ENCODE measurements at places on chromosomes 16 and 17.
A peak's percentile ranks its signal among the peaks of the same experiment; 100 is the strongest.

- DNase-seq = no peak
These were observed 30.0 kb downstream of the AXIN2 start for GRCh38 chr17:65531256-65532100.

- DNase-seq = no peak
These were observed 1.7 kb downstream of the MLST8 start for GRCh38 chr16:2206780-2207433.

DNA sequence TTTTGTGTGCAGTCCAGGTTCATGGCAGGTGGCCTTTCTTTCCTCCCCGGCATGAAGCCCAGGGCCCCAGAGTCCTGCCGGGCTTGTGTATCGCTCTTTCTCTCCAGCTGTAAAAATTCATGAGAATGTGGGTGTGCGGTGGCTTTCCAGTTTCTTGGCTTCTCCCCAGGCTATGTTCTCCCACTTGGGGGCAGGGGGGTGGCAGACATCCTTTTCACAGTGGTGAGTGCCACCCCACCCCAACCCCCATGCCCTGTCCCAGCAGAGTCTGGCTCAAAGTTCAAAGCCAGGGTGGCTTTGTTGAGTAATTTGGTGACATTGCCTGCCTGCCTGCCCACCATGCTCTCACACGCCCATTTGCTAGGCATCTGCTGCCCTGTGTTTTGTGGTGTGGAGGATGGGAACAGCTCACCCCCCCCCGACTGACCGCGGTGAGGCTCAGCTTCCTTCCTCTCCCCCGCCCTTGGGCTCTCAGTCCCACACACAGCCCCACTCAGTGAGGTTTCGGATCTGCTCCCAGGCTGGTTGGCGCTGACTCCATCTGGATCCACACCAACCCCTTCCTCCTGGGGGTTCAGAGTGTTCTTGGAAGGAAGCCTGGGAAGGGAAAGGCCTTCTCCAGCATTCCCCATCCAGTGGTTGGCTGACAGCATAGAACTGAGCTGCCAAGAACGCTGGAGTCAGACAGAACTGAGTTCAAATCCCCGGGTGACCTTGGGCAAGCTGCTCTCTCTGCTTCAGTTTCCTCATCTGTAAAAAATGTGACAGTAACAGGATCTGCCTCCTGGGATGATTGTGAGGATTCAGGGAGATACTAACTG, 36.0 kb downstream of the CHD9 start:
- DNase-seq = no peak

DNA sequence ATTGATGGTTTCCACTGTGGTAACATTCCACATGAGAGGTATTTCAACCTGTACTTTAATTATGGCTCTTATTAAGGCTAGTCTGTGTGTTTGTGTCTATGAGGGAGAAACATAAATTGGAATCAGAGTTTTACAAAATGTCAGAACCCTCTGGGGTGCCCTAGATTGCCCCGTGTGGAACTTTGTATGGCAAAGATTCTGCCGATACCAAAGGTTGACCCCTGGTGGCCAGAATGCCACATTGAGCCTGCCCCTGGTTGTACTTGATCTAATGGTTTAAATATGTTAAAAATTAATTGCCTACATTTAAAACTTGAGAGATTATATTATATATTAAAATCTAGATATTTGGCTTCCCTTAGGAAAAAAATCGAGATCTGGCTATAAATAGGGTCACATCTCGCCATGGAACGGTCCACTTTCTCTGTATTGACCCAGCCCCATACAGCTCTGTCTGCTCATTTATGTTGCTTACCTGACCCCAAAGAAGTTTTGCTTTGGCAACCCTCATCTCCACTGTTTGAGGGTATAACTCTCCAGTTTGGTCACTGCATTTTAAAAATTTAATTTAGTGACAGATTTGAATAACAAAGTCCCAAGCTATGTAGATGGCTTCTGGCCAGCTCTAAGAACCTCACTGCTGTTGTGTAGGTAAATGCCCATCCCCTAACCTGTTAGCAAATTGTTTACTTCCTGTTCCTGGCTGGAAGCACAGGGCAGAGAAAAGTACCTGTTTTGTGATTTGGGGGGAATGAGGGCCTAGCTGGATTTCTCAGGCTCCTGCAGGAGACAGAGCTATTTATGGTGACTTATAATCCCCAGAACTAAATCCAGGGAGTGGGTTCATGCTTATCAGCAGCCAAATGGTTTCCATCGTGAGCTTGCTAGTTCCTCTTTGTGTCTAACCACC, 95.0 kb downstream of the PLCG2 start:
- no peak for DNase-seq

- no peak for DNase-seq
These were observed 26.3 kb downstream of the AKAP1 start for GRCh38 chr17:57111386-57111785.

- DNase-seq = no peak
These were observed 840 bp upstream of the CD300LB start for GRCh38 chr17:74532115-74532514.

- no peak for DNase-seq
These were observed 260.3 kb downstream of the FTO start for GRCh38 chr16:53964145-53964790.

DNA sequence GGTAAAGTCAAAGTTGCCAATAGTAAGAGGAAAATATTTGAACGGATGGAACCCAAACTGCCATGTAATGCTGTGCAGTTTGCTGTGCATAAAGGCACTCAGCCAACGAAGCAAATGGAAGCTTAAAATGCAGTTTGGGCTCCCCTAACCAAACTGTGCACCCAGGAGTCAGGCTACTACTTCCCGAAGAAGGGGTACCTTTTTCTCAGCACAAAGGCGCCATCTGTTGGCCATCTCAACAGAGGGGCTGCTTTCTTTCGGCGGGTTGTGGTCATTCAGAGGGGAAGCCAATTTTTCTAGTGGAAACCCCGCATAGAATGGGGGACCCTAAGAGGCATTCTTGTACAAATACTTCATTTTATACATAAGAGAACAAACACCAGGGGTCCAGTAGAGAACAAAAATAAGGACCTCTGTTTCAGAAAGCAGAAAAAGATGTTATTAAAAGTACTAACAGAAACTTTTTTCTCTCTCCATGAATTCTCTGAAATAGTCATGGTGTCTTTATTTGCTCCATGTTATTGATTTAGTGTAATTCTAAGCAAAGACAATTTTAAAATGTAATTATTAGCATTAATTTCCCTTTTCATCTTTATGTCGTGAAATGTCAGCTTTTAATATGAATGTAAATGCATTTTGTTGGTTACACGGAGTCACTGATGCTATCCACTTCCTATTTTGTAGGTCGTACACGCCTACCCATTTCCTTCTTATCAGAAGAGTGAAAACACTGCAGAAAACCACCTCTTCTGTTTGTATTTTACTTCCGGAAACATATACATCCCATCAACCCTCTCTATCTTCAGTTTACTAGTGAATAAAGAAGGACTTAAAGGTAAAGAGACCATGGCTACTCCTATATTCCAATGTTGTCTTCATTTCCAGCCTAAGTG, 453.3 kb downstream of the KCNJ2 start:
- DNase-seq = no peak

DNA sequence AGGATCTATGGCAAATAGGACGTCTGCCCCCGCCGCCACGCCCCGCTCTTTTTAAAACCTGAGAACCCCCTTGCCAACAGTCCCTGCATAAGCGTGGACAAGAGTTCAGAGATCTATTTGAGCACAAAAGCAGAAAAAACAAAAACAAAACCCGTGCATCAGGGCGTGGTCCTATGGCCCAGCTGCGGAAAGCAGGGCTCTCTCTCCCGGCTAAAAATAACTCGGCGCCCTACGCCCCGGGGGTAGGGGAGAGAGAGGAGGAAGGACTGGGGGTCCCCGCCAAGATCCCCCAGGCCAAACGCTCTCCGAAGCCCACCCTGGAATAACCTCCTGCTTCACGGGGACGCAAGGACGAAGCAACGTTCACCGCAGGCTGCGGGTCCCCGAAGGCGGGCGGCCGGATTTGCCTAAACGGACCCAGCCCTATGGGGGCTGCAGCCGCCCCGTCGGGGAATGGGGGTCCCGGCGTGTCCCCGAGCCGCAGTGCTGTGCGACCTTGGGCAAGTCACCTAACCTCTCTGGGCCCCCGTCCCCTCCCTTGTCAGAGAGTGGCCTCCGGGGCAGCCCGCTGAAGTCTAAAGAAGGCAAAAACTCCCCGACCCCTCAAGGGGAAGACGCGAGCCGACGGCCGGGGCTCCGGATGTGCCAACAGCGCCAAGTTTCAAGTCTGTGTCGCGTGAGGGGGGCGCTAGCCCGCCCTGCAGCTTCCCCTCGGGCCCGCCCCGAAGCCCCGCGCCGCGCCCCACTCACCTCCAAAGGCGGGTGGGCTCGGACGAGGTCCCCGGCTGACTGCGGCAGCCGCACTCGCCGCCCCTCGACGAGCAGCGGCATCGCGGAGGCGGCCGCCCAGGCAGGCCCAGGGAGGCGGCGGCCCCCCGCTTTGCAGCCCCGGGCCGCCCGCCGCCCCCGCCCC, 477 bp downstream of the NTAN1 start:
- DNase-seq = peak; percentile 63

- DNase-seq = no peak
These were observed 3.8 kb downstream of the WFDC1 start for GRCh38 chr16:84298376-84298899.

DNA sequence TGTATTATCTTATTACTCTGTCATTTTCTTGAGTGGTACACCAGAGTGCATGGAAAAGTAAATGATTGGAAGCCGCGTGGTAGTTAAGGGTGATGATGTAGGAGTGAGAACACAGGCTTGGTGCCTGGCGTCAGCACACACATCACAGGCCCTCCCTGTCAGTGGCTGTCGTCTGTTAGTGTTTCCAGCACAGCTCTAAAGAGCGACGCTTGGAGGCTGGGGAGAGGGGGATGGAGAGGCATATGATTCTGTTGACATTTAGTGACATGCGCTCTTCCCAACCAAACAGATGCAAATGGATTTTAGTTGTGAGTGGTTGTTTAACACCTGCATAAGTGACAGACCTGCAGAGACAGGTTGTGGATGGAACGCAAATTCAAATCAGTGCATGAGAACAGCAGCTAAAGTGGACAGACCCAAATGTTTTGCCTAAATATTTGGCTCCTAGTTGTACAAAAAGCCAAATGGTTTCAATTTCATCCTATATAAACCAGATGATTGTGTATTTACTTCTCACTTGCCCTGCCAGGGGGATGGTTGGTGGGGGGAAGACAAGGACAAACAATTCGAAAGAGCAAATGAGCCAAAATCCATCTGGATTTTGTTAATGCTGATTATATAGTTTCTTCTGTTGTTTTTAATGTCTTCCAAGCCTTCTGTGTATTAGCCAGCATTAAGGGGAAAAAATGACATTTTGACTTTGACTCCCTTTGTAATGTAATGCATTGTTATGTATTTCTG, 222.3 kb downstream of the WWOX start:
- DNase-seq = no peak

DNA sequence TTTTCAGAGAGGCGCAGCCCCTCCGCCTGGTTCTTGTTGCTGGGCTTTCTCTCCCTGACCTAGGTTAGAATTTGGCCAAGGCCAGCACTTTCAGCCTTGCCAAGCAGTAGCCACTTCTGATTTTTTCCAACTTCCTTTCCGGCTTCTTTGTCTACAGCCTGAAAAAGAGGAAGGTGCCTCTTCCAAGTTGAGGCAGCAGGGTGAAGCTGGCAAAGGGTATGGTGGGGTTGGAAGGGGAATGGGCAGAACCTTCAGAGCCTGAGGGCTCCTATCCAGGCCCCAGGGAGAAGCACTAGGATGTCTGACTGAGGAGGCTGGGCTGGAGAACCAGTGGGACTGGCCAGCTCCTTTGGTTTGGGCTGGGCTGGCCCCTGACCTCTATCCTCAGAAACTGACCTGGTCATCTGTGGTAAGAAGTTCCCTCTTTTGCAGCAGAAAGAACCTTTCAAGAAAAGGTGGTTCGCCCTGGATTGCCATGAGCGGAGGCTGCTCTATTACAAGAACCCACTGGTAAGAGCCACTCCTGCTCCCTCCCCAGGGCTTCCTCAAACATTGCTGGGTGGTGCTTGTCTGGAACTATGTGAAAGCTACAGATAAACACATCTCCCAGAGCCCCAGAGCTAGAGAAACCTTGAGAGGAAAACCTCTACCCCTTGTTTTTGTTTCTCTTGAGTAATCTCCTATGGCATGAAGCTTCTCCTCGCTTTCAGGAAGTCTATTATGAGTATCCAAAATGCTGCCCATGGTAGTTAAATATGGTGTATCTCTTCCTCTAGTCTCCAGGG, 16.6 kb upstream of the RNF135 start:
- no peak for DNase-seq

DNA sequence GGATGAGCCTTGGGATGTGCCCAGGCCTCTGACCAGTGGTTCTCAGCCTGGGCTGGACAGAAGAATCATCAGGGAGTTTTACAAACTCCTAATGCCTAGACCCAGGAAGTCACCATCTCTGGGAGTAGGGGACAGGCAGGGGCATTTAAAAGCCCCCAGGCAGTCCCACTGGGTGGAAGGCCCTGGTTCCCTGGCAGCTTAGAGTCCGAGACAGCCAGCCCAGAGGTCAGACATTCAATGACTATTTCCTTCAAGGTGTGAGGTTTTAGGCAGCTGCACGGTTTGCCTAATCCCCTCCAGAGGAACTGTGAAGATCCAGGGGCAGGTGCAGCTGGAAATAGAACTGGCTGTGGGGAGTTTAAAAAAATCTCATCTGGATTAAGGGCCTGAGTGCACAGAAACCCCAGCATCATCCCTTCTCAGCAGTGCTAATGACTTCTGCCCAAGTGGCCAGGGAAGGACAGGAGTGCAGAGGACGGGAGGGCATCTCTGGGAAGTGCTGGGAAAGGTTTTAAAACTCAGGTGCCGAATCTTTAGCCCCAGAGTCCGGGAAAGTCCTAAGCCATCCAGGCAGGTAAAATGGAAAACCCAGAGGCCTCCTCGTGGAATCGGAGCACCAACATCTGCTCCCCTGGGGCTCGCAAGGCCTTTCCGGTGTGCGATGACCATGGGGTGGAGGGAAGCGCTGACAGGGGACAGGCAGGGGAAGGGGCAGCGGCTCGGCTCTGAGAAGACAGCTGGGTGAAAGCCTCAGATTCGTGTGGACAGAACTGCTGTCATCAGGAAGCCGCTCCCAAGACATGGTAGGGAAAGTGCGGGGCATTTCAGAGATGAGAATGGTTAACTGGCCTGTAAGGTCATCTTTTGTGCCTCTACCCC, 1.5 kb upstream of the LGALS3BP start:
- DNase-seq = no peak

GRCh38 chr16:4607841-4608703, 6.6 kb downstream of the UBALD1 start:
- DNase-seq = no peak

- DNase-seq = no peak
These were observed 16.8 kb downstream of the ADGRG5 start for GRCh38 chr16:57559072-57559790.

GRCh38 chr17:5854871-5855554, 215.2 kb upstream of the WSCD1 start:
- no peak for DNase-seq

DNA sequence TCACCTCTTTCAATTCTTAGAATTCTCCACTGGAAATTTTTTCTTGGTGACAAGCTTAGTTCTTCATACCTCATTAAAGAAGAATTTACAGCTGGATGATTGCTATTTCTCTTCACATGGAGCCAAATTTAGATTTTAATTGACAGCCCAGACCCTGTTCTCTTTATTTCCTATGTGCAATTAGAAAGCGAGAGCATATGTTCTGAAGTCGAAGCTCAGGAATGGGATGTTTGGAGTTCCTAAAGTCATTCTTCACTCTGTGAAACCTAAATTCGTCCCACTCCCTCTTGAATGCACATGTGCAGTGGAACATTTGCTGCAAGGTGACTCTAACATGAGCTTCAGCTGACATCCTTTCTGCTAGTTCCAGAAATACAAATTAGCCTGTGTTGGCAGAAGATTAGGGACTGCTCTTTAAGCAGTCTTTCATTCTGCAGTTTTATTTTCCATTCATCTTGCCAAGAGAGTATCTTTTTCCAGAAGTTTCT, 129.3 kb upstream of the KCNJ16 start:
- no peak for DNase-seq
